M059J (cell line): ENCODE measurements at places on chromosomes 11 and 22. TPM values are rescaled to one million over a fixed set of nuclear protein-coding genes. Genes with fewer than 3 reads are reported as not detected.
A peak's percentile ranks its signal among the peaks of the same experiment; 100 is the strongest.

GRCh38 chr11:6200975-6201374, 2.0 kb downstream of the OR52W1 start:
- no peak for DNase-seq

GRCh38 chr11:33588056-33588455, 112.6 kb downstream of the C11orf91 start:
- DNase-seq = no peak

DNA sequence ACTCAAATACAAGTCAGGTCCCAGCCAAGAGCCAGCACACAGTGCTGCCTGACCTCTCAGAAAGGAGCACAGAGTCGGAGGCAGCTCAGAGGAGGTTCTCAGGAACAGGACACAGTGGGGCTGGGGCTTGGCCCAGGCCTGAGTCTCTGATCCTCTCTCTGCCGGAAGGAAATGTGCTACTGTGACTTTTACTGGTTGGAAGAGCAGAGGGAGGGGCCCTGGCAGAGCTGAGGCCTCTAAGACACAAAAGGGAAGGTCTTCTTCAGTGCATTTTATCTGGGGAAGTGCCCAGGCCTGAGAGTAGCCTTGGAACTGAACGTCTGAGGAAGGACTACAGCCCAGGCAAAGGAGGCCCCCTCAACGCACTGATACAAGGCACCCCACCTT, 16.2 kb upstream of the CASTOR1 start:
- no peak for DNase-seq

DNA sequence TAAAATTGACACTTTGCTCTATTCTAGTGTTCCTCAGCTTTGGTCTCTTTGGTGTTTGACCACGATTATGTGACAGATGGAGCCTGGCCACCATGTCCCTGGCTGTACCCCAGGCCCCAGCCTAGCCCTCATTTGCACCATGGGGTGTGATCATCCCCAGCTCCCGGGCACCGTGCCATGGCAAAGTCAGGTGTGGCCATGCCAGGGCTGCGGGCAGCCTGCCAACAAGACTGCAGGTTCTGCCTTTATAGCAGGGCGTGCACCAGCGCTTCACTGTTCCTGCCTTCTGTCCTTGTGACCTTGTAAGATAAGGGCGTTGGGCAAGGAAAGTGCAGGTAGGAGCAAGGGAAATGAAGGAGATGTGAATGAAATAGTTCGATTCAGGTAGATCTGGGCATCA, 22.4 kb upstream of the APOBEC3A start:
- no peak for DNase-seq

GRCh38 chr11:59659981-59660380, 8.9 kb downstream of the PATL1 start:
- no peak for DNase-seq

GRCh38 chr11:507727-508515, 879 bp upstream of the RNH1 start:
- DNase-seq = no peak

GRCh38 chr11:24634606-24635160, 137.8 kb downstream of the LUZP2 start:
- DNase-seq = no peak

DNA sequence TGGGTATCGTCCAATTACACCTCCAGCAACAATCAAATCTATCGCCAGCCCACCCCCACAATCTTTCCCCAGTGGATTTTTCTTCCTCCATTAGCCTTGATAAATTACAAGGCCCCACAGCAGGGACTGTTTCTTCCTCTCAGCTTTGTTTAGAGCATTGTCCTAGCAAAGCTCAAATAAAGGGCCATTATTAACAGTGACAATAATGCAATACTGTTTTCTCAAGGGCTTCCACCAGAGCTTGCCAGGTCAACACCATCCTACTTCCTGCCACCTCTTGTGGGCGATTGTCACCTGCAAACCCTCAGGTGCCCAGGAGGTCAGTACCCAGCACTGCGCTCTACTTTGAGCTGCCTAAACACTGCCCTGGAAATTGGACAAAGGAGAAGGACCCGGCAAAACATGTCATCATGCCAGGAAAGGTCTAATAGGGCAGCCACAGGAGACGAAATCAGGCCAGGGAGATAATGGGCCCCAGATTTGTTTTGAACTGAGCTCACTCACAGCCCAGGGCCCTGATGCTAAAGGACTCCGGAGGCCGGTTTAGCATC, 95.2 kb downstream of the ABTB2 start:
- no peak for DNase-seq

The PKNOX2 gene
- not detected in 2 replicates for total RNA-seq

- DNase-seq = no peak
Measured at GRCh38 chr11:7578276-7578955, 64.6 kb downstream of the PPFIBP2 start.

The RIN1 gene
- total RNA-seq = 13.5 and 19.6 TPM in 2 replicates

DNA sequence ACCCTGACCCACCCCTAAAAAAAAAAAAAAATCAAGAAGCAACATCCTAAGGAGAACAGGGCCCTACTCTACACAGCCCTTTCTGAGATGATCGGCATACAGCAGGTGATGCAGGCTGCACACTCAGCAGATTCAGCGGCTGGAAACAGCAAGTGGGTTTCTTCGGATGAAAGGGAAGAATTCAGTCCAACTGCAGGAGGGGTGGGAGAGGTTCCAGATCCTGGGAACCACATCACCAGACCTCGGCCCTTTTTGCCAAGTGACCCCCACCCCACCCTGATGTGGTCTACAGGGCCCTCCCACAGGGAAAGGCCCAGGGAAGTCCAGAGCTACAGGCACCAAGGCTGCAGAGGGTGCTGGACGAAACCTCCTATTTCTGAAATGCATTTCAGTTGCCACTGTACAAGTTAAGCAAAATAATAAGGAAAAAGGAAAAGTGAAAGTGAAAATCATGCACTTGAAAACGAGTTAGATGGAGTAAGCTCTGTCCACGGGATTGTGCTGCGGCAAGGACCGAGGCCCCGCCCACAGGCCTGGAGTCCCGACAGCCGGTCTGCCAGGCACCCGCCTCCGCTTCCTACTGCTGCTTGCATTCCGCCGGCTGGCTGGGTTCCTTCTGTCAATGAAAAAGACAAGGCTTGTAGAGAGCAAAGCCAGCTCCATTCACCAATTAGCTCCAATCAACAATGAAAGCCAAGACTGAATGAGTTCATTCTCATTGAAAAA, 16.0 kb upstream of the PHLDA2 start:
- DNase-seq = peak; percentile 71

The PHLDA2 gene
- 9.1 and 18.9 TPM in 2 replicates for total RNA-seq

The ATL3 gene
- 51.3 and 80.4 TPM in 2 replicates for total RNA-seq

The PTS gene
- total RNA-seq = 60.6 and 86.9 TPM in 2 replicates

GRCh38 chr11:94641167-94641761, 74.1 kb downstream of the PIWIL4 start:
- no peak for DNase-seq

The CD6 gene
- total RNA-seq = 0.10 TPM in 1 of 2 replicates, not detected in the other

DNA sequence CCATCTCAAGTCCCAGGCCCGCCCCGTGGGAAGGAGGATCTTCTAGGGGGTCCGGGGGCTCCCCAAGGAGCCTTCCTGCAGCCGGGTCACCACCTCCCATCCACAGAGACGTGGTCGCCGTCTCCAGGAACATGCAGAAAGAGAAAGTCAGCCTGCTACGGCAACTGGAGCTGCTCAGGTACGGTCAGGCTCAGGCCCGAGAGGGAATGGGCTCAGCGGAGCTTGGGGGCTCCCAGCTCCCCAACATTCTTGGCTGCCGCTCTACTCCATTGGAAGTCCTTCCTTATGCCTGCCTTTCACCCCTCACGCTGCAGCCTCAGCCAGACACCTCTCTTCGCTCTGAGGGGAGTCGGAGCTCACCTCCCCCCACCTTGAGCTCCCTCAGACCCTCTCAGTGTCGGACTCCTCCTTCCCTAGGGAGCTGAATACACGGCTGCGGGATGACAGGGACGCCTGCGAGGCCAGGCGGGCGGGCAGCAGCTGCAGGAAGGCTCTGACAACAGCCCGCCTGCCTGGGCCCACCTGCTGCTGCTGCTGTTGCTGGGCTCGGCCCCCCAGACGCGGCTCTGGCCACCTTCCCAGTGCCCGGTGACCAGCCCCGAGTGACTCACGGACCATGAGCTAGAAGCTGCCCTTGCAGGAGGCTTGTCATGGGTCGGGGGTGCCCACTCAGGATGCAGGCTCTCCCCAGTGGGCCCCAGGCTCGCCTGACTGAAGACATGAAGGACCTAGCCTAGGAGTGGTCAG, 1.5 kb upstream of the CD151 start:
- DNase-seq = peak; percentile 75

The INPP5J gene
- total RNA-seq = 0.49 TPM in 1 of 2 replicates, not detected in the other
